Heart right ventricle (tissue), 16 donors: ENCODE measurements at places on chromosomes 2 and 18. TPM values are rescaled to one million over a fixed set of nuclear protein-coding genes. Genes with fewer than 3 reads are reported as not detected.

DNA sequence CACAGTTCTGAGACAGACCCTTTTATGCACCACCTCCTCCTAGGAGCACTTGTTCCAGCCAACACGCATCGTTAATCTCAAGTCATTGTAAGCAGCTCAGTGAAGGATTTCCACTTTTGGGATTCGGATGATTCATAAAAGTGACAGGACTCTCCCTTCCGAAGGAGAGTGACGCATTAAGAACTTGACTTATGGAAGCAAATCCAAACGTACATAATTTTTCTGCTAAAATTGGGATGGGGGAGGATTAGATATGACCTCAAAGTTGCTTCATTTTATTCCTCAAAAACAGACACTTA, 165.7 kb downstream of the TWIST2 start:
- no peak for DNase-seq
- H3K27ac ChIP-seq, result no peak overlapping the region
- no peaks in the 10 kb centered on the region for H3K36me3 ChIP-seq

GRCh38 chr2:102664471-102664909, 45.1 kb downstream of the SLC9A2 start:
- no peaks in the 10 kb centered on the region for H3K27me3 ChIP-seq
- no peak overlapping the region for H3K27ac ChIP-seq
- H3K36me3 ChIP-seq, result no peaks in the 10 kb centered on the region
- no peak overlapping the region for H3K4me3 ChIP-seq

- no peaks in the 10 kb centered on the region for H3K27me3 ChIP-seq
- H3K27ac ChIP-seq, result no peak overlapping the region
- H3K36me3 ChIP-seq, result peaks cover 4% of the 10 kb centered on the region
- DNase-seq, result no peak
These were observed 249.2 kb downstream of the NBAS start for GRCh38 chr2:15311926-15312325.

DNA sequence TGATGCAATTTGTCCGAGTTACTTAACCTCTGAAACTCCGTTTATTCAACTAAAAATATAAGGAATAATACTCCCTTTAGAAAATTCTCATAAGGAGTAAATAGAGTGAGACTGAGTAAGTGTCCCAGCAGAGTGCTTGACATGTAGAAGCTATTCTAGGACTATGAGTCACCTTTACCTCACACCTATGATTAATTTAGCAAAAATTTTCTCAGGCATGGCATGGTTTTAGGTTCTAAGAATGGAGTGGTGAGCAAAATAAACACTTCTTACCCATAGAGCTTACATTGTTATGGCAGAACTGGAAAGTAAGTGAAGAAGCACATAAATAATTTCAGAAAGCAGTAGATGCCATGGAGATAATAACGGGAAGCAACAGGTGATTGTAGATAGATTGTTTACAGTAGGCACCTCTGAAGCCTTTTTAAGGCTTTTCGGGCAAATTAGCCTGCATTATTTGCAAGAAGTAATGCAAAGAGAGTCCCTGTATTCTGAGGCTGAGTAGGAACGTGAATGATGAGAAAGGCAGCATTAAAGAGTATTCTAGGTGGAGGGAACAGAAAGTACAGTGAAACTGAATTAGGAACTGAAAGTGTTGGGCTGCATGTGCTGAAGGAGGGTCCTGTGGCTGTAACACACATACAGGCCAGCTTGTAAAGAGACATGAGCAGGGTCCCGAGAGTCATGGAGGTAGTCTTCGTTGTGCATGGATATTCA, 209.2 kb downstream of the ZNF407 start:
- no peak overlapping the region for H3K4me3 ChIP-seq
- H3K4me1 ChIP-seq, result no peaks in the 10 kb centered on the region
- H3K27ac ChIP-seq, result no peak overlapping the region
- H3K27me3 ChIP-seq, result no peaks in the 10 kb centered on the region

DNA sequence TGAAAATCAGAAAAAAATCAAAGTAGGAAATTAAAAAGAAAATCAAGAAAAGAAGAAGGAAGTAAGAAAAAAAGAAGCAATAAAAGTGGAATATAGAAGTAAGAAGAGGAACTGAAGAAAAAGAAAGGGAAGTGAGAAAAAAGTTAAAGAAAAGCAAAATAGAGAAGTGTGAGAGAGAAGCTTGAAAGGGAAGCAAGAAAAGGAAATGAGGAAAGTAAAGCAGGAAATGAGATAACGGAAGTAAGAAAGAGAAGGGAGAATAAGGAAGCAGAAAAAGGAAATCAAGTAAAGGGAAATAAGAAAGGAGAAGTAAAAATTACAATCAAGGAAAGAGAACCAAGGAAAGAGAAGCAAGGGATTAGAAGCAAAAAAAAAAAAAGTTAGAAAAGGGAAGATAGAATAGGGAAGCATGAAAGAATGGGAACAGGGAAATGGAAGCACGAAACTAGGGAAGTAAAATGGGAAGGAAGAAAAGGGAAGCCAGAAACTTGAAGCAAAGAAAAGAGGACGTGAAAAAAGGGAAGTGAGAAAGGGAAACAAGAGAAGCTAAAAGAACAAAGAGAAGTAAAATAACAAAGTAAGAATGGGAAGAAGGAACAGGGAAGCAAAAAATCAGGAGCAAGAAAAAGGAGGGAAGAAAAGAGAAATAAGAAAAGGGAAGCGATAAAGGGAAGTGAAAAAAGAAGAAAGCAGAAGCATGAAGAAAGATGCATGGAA, 243.3 kb upstream of the NCKAP5 start:
- no peak overlapping the region for H3K27ac ChIP-seq
- H3K4me1 ChIP-seq, result no peaks in the 10 kb centered on the region
- DNase-seq, result no peak
- H3K36me3 ChIP-seq, result no peaks in the 10 kb centered on the region
- H3K27me3 ChIP-seq, result no peaks in the 10 kb centered on the region

- H3K36me3 ChIP-seq, result no peaks in the 10 kb centered on the region
- H3K4me3 ChIP-seq, result no peak overlapping the region
- H3K27ac ChIP-seq, result no peak overlapping the region
- DNase-seq, result no peak
These were observed 25.4 kb upstream of the REG3G start for GRCh38 chr2:79000008-79000576.

GRCh38 chr2:146652311-146652710, 1192.5 kb upstream of the ACVR2A start:
- H3K4me3 ChIP-seq, result no peak overlapping the region
- H3K27me3 ChIP-seq, result no peaks in the 10 kb centered on the region
- H3K4me1 ChIP-seq, result no peaks in the 10 kb centered on the region
- no peak overlapping the region for H3K27ac ChIP-seq
- DNase-seq, result no peak

DNA sequence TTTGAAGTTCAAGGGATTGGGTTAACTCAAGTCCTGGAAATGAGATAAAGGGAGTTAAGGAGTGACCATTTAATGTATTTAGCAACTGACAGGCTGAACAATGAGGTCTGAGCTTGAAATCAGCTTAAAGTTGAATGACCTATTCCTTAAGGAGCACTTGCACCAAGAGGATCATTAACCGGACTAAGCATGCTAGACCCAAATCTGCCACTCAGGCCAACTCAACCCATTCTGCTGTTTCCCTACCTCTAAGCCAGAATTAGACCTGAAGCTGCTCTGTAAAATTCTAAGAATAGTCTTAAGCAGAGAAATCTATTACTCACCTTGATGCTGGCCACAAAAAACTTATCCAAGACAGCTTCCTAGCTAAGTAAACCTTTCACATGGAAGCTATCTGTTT, 59.8 kb downstream of the SPRED2 start:
- H3K4me3 ChIP-seq, result no peak overlapping the region
- no peak overlapping the region for H3K27ac ChIP-seq
- H3K27me3 ChIP-seq, result no peaks in the 10 kb centered on the region

GRCh38 chr2:181876614-181877063, 14.9 kb upstream of the ITPRID2 start:
- DNase-seq, result no peak
- H3K27ac ChIP-seq, result no peak overlapping the region
- no peaks in the 10 kb centered on the region for H3K36me3 ChIP-seq
- no peaks in the 10 kb centered on the region for H3K27me3 ChIP-seq
- no peak overlapping the region for H3K4me3 ChIP-seq

- no peaks in the 10 kb centered on the region for H3K27me3 ChIP-seq
- no peaks in the 10 kb centered on the region for H3K36me3 ChIP-seq
- H3K4me3 ChIP-seq, result no peak overlapping the region
- H3K27ac ChIP-seq, result no peak overlapping the region
- DNase-seq, result no peak
- no peaks in the 10 kb centered on the region for H3K4me1 ChIP-seq
These were observed 91.8 kb upstream of the ST6GAL2 start for GRCh38 chr2:106977717-106978116.

DNA sequence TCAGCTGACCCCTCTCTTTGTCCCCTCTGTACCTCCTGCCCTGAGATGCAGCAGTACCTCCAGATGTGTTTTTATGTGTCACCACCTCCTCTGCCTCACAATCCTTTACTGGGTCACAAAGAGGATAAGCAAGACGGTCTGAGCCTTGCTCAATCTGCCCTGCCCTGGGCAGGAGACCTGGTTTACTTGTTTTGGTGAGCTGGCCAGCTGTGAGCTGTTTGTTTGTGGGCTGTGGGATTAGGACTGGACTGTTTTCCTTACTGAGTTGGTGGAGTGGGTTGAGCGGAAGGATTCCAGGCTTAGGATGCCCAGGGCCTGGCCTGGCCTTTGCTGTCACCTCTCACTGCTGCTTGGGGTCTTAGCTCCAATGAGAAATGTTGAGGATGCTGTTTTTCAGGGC, 299.5 kb downstream of the SRBD1 start:
- H3K36me3 ChIP-seq, result no peaks in the 10 kb centered on the region
- no peak overlapping the region for H3K27ac ChIP-seq
- H3K4me1 ChIP-seq, result no peaks in the 10 kb centered on the region
- peaks cover 1% of the 10 kb centered on the region for H3K27me3 ChIP-seq

DNA sequence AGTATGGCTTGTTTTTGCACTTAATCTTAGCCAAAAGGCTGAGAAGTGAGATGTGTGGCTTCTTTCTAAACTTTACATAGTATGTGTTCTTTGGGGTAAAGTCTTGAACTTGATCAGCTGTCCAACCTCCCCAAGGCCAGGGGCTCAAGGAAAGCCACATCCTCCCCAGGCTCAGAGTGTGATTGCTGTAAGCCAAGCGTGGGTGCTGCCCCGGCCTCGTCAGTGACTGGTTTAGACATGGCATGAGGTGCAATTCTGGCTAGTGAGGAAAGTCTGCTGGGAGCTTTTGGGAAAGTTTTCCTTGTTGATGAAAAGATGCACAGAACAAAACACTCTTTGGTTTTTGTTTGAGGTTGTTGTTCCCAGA, 40.2 kb downstream of the TMEM177 start:
- H3K4me3 ChIP-seq, result no peak overlapping the region
- no peak for DNase-seq
- H3K27me3 ChIP-seq, result no peaks in the 10 kb centered on the region
- H3K36me3 ChIP-seq, result no peaks in the 10 kb centered on the region
- peaks cover 5% of the 10 kb centered on the region for H3K4me1 ChIP-seq
- no peak overlapping the region for H3K27ac ChIP-seq

DNA sequence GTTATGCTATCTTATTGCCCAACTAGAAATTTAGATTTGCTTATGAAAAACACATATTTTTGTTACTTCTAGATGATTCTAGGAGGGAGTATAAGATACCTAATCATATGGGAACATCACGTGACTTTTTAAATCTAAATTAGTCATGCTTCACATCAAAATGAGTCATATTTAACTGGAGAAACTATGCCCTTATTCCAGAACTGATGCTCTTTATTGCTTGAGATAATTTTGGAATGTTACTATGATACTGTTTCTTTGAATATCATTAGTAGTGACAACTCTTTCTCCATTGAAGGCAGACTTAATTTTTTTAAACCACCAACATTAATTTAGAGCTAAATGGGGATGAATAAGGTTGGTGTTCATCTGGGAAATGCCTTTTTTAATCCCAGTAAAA, 19.9 kb upstream of the ELAC1 start:
- H3K27me3 ChIP-seq, result no peaks in the 10 kb centered on the region
- no peaks in the 10 kb centered on the region for H3K4me1 ChIP-seq
- no peak overlapping the region for H3K27ac ChIP-seq
- H3K4me3 ChIP-seq, result no peak overlapping the region

GRCh38 chr2:136376798-136377211, 258.9 kb upstream of the CXCR4 start:
- no peak overlapping the region for H3K4me3 ChIP-seq
- H3K27ac ChIP-seq, result no peak overlapping the region
- no peaks in the 10 kb centered on the region for H3K36me3 ChIP-seq
- H3K4me1 ChIP-seq, result no peaks in the 10 kb centered on the region
- no peak for DNase-seq
- H3K27me3 ChIP-seq, result no peaks in the 10 kb centered on the region

DNA sequence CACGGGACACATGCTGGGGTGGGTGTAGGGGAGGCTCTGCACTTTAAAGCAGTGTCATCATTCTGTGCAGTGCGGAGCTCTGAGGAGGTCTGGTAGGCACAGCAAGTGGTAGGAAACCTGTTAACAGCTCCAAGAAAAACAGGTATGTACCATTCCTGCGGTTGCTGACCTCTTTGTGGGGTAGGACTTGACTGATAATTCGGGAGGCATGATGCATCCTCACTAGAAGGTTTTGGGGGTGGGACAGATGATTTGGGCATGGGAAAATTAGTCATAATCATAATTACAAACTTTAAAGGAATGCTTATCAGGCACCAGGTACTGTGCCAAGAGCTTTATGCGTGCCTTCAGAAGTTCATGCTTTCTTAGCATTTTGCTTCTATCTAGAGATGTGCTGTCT, 9.7 kb downstream of the DOK1 start:
- no peak for DNase-seq
- no peaks in the 10 kb centered on the region for H3K27me3 ChIP-seq
- no peak overlapping the region for H3K4me3 ChIP-seq
- H3K36me3 ChIP-seq, result no peaks in the 10 kb centered on the region
- no peaks in the 10 kb centered on the region for H3K4me1 ChIP-seq

GRCh38 chr2:223855426-223855825, 18.0 kb upstream of the AP1S3 start:
- no peak overlapping the region for H3K27ac ChIP-seq
- no peaks in the 10 kb centered on the region for H3K36me3 ChIP-seq
- DNase-seq, result no peak

DNA sequence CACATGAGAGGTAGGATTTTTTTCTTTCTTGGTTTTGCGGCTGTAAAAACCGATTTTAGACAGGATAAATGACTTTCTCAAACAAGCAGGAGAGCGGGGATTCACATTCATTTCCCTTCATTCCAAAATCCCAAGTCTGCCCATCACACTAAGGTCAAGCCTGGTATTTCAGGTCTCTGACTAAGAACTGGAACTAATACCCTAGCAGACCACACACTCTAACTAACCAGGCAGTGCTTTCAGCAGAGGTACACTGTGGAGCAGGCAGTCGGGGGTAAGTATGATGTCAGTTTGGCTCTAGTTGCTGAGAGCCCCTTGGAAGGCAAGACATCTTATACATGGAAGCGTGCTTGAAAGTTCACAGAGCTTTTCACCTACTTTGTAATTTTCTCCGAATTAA, 128.1 kb upstream of the LHCGR start:
- no peak overlapping the region for H3K27ac ChIP-seq
- H3K4me3 ChIP-seq, result no peak overlapping the region
- H3K36me3 ChIP-seq, result no peaks in the 10 kb centered on the region
- peaks cover 13% of the 10 kb centered on the region for H3K27me3 ChIP-seq
- no peak for DNase-seq
- H3K4me1 ChIP-seq, result no peaks in the 10 kb centered on the region

The SPAST gene
- total RNA-seq, result 9.1 TPM

The AMER3 gene
- total RNA-seq, result not detected

The GDF7 gene
- total RNA-seq, result 0.65 TPM

The SH3BP4 gene
- 12.6 TPM for total RNA-seq

The DQX1 gene
- not detected for total RNA-seq

The GKN1 gene
- total RNA-seq, result not detected

The SPP2 gene
- total RNA-seq, result not detected

The PDE11A gene
- total RNA-seq, result 0.61 TPM

The GATA6 gene
- total RNA-seq, result 79.8 TPM

The ATIC gene
- total RNA-seq, result 47.6 TPM
